ENCODE measurements at places on chromosomes 2 and 18.

DNA sequence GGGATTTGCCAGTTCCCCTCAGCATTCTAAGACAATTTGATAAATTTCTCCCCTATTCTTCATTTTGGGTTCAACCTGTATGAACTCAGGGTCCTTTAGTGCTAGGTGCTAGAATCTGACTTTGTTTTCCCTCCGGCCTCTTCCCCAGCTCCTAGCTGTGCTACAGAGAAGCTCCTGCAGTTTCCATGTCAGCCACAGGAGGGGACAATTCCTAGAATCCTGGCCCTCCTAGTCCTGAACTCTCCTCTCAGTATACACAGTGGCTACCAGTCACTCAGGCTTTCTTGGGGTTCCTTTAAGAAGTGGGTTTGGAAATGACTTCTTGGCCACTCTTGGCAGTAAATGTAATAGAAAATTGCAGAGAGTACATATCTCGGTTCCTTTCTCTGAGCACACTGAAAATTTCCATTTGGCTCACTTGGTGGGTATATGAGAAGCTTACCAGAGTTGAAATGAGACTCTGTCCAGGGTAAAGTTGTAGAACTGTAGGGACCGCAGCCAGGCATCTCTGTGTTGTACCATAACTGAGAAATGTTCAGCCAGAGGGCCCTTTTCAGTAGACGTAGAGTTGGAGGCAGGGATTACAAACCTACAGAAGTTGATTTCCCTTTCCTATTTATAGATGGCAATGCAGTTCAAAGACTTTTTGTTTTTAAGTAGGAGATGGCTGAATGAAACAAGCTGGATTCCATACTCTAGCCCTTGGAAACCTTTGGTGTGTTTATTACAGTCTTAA, 5.0 kb upstream of the CHST10 start:
- DNase-seq: no peak

GRCh38 chr2:127942002-127942401, 56.2 kb upstream of the AMMECR1L start:
- DNase-seq: no peak

DNA sequence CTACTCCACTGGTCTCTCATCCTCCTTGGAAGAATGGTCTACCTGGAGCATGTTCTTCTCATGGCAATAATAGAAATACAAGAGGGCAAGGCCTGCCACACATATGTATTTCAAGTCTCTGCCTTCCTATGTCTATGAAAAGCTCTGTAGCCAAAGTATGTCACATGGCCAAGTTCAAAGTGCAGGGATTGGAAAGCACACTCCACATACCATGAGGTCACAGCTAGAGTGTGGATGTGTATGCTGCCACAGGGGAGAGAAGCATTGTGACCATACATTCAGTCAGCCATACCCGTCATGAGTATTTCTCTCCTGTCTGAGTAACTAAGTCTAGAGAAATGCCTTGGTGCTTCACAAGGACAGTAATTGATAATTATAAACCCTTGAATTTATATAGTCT, 8.8 kb upstream of the EIF2AK3 start:
- DNase-seq: no peak

GRCh38 chr2:191188550-191189093, 37.8 kb upstream of the STAT4 start:
- DNase-seq: no peak

GRCh38 chr2:52698408-52698807, 1069.2 kb upstream of the CHAC2 start:
- DNase-seq: no peak

DNA sequence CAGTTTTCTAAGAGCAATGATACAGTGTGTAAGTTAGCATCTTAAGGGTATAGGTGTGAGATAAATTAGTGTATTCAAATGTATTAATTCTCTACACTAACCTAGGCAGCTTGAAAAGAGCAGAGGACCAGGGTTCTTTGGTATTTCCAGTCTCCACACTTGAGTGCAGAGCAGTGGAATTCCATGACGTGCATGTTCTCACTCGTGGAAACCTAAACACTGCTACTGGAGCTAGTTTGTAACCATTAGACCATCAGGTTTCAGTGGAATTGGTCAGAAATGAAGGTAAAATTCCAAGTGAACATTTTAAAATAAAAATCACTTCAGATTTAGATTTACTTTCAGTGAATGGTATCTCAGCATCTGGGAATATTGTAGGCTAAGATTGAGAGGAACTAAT, 9.0 kb downstream of the SPTBN1 start:
- DNase-seq: no peak

DNA sequence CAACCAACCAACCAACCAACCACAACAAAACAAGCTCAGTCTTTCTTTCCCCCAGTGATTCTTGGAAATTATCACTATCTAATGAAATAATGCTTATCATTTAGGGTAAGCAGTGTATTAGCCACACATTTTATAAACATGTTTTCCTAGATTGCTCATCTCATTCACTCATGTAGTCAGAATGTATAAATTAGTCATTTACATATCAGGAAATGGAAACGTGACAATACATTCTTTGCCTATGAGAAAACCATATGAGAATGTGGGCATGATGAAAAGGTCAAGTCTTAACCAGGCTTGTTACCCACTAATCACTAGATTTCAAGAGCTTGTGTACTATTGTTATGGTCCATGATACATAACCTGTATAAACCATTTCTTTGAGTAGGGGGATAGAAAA, 1583.4 kb upstream of the PIK3C3 start:
- DNase-seq: no peak

DNA sequence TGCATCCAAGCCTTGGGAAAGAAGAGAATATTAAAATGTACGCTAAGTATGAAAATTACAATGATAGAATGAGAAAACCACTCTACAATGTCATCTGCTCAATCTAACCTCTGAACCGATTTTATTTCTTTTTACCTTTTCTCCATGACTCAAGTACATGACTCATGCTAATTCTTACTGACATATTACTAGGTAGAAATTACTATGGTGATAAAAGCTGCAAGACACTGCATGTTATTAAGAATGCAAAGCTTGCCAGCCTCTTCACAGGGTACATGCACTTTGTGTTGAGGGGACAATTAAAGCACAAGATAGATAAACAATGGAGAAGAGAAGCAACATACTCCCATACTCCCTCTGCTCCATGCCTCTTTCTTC, 20.7 kb downstream of the SFT2D3 start:
- DNase-seq: no peak

DNA sequence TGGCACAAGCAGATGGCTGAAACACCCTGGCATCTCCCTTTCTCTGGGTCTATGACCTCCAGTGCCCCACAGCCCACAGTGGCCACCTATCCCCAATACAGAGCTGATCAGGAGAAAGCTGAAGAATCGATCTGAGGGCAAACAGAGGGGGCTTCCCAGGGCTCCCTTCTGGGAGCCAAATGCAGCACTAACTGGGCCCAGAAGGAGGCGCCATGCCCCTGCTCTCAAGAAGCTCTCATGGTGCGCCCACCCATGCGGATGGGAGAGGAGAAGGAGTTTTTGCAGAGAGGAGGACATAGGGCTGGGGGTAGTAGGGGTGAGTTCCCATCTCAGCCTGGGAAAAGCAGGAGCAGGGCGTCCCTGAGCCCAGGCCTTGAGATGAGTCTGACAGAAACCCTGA, 787.3 kb upstream of the RAB6C start:
- DNase-seq: no peak

DNA sequence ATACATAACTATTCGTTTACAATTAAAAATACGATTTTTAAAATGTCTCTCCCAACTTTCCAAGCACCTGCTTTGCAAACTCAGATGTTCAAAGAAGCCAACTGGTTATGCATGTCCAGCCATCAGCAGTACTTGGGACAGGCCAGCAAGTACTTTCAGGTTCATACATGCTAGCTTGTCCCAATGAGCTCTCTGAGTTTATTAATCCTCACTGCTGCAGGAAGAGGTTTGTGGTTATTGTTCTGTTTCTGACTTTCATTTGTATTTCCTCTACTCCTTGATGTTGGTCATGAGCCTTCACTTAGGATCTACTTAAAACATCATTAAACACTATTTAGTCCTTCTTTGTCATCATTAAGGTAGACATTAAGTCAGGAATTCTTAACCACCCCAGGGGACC, 374.1 kb downstream of the LRATD1 start:
- no peak for DNase-seq

DNA sequence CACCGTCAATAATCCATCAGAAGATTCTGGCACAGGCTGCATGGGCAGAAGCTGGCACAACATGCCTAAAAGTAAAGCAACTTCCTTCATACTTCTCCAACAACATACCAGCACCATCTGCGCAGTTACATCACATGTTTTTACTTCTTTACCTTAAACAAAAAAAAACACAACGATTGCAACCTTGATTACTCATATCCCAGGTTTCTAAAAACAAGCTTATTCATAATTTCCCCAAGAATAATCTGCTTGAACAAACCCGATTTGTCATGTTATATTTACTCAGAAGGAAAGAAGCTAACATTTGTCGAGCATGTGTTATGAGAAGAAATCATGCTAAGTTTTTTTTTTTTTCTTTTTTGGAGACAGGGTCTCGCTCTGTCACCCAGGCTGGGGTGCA, 54.7 kb downstream of the THADA start:
- DNase-seq: no peak

- no peak for DNase-seq
Observed at GRCh38 chr2:225756198-225756597, 356.7 kb downstream of the NYAP2 start.

DNA sequence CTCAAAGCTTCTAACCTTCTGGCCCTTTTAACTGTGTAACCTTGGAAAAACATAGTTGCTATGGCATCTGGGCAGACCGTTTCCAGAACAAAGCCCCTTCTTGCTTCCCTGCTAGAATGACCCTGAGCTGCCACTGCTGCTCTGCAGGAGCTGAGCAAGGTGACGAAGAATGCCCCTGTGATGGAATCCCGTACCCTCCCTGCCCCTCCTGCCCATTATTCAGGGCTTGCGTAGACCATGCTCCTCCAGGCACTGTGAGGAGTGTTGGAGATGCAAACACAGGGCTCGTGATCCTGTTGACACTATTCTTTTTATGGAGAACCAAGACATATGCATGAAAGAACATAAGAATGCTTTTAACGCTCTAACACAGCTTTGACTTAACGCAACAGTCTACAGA, 191.1 kb downstream of the CDH2 start:
- no peak for DNase-seq

GRCh38 chr2:197079414-197079813, 152.9 kb upstream of the PGAP1 start:
- no peak for DNase-seq

- DNase-seq: no peak
Observed at GRCh38 chr2:96320728-96321622, 4.1 kb upstream of the ITPRIPL1 start.

DNA sequence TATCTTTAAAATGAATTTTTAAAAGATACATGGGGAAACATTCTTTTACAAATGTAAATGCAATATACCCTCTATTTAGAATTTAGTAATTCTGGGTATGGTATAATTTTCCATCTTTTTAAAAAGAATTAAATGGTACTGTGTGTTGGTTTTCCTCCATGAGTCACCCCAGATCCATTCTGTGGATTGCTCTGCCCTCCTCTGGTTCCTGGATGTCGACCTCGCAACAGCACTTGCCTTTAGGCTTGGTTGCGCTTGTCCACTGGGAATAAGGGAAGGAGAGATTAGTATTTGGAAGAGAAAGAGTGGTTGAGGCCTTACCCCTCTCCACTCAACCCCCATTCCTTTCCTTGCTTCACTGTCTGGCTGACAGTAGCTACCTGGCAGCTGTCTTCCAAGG, 90.4 kb downstream of the FTCDNL1 start:
- DNase-seq: no peak

GRCh38 chr2:149953627-149954026, 366.1 kb upstream of the MMADHC start:
- no peak for DNase-seq

GRCh38 chr2:96556441-96557330, 20.1 kb downstream of the ARID5A start:
- DNase-seq: no peak

DNA sequence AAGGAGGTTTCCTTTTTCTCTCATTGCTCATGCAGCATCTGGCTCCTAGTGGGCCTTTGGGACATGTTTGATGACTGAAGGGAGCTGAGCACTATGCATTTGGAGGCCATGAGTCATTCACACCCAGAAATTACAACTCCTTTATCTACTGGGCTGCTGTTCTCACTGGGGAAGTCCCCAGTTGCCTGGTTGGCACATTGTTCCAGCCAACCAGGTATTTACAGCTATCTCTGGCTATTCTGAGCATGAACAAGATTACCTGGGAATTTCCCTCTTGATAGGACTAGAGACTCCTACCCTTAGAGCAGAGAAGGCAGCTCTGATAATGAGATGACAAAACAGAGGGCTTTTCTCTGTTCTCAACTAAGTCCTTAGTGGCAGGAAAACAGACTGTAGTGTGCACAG, 206.5 kb downstream of the SETBP1 start:
- DNase-seq: no peak

- DNase-seq: no peak
Observed at GRCh38 chr2:16002144-16002543, 61.8 kb downstream of the MYCN start.

DNA sequence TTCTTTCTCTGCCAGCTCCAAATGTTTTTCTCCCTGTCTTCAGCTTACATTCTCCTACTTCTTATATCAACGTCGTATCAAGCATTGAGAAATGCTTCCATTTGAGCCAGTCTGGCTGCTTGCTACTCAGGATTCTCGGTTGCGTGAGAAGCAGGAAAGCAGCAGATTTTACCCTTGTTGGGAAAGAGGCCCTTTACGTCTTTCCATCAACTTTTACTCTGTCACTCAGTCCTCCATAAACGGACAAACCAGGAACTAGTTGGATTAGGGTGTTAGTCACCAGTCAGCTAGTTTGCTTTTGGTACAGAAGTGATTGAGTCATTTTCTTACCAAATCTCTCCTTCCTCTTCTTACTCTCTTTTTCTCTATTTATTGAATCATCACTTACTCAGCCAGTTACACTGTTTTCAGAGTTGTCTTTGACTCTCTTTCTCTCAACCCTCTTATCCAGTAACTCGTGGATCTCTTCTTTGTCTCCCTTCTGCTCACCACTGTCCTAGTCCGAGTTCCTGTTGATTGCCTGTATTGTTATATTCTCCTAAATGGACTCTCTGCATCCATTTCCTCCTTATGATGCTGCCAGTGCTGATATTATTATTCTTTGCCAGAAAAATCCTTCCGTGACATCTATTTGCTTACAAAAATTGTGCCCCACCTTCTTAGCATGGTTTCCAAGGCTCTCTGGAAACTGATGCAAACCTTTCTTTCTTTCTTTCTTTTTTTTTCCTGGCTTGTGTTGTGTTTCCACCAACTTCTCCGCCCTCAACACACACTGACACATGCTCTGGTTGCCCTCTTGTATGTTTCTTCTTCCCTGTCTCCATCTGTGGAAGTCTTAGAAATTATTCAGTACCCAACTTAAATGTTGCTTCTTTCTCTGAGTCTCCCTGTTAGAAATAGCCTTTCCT, 61.5 kb downstream of the VRK2 start:
- DNase-seq: no peak

DNA sequence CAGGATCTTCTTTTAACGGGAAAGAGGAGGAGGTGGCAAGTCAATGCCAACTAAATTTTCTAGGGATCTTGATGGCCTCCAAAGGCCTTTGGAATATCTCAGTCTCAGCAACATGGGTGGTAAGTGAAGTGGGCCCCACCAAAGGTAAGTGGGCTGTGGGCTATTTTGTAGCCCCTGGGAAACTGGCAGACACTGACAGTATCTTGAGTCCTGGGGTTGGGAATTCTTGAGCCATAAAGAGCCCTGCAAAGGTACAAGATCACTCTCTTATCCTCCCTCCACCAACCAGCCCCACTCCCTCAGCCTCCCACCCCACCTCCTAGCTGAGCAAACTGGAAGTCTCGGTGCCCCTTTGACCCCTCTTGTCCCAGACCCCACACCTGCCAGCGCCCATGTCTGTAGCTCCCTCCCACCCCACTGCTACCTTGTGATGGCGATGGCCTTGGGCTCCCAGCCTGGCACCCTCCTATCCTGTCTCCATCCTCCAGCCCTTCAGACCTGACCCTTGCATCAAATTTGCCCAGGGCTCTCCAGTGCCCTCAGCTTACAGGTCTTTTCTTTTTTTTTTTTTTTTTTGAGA, 8.5 kb downstream of the ATP6V1B1 start:
- DNase-seq: no peak

All from left renal cortex interstitium (tissue), 4 donors.